Stimulated activated CD8-positive, alpha-beta memory T cell treated with anti-CD3 and anti-CD28 coated beads, Interleukin-15, amount 100 ng/mL, for 1 hour (primary cell): ENCODE measurements at places on chromosomes 16 and 17.
A peak's percentile ranks its signal among the peaks of the same experiment; 100 is the strongest.

- DNase-seq: no peak
Observed at GRCh38 chr17:35801583-35802224, 6.3 kb upstream of the MMP28 start.

GRCh38 chr16:57029161-57030160 lies 40.1 kb downstream of the NLRC5 start:
- no peak for DNase-seq

DNA sequence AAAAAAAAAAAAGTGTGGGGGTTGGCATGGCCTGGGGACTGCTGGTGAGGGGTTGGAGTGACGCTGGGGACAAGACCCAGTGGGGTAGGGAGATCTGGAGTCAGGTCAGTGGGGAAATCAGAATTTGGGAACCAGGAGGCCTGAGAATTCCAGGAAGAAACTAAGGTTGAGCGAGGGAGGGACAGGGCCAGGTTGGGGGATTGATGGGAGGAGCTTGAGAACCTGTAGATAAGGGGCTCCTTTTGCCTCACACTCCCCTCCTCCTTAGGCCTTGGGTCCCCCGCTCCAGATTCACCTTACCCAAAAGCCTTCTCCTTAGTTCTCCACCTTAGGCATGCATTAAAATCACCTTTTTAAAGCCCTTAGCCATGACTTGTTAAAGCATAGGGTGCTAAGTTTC lies 8.3 kb upstream of the PYDC1 start:
- DNase-seq: no peak

DNA sequence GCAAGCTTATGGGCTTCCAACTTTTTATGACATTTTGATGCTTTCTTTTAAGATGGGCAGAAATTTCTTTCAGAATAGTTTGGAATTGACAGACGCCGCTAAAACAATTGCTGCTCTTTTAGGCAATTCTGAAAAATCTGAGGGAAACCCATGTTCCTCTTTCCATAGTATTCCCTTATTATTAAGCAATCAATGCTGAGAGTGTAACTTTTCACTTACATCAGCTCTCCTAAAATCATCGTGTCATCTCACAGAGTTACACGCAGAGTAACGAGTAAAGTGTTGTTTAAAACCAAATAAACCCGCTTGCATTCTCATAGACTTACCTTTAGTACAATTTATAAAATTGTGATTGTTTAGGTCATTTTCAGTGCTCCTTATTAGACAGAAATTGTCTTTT lies 150.6 kb downstream of the MAF start:
- no peak for DNase-seq

GRCh38 chr16:53999841-54000240 lies 286.7 kb downstream of the IRX3 start:
- no peak for DNase-seq

DNA sequence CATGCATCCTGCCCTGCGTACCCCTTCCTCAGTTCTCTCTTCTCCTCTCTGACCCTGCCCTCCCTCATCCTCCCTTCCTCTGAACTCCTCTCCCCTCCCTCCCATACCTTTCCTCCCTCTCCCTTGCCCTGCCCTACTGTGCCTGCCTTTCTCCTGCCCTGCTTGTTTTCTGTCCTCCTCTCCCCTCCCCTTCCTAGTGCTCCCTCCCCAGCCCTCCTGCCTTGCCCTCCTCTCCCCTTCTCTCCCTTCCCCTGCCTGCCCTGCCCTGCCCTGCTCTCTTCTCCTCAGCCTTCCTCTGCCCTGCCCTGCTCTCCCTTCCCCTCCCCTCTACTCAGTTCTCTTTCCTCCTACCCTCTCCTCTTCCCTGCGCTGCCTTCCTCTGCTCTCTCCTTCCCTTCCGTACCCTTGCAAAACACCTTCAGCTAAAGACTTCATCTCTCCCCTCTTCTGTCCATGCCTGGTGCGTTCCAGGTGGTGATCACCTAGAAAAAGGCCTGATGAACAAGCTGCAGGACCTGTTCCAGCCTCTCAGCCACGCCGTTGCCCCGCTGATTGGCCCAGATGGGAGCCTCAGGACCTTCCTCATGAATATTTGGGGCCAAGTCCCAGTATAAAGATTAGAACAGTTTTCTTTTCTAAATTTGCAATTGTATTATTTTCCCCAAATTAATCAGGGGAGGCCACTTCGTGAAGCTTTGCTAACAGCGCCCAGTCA lies 290.5 kb downstream of the CPPED1 start:
- no peak for DNase-seq

DNA sequence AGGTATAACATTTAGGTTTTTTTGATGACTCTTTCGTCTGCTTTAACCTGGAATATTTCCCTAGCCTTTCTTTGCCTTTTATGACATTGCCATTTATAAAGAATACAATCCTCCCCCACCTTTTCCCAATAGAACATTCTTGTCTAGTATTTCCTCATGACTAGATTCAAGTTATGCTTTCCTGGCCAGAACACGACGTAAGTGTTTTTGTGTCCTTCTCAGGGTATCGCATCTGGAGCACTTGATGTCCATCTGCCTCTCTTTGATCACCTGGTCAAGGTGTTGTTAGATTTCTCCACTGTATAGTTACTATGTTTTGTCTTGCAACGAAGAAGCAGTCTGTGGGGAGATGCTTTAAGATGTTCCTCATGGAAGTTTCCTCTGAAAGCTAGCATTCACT lies 87.4 kb downstream of the MSI2 start:
- DNase-seq: no peak

- no peak for DNase-seq
Observed at GRCh38 chr17:50187751-50188530, 13.5 kb downstream of the COL1A1 start.

DNA sequence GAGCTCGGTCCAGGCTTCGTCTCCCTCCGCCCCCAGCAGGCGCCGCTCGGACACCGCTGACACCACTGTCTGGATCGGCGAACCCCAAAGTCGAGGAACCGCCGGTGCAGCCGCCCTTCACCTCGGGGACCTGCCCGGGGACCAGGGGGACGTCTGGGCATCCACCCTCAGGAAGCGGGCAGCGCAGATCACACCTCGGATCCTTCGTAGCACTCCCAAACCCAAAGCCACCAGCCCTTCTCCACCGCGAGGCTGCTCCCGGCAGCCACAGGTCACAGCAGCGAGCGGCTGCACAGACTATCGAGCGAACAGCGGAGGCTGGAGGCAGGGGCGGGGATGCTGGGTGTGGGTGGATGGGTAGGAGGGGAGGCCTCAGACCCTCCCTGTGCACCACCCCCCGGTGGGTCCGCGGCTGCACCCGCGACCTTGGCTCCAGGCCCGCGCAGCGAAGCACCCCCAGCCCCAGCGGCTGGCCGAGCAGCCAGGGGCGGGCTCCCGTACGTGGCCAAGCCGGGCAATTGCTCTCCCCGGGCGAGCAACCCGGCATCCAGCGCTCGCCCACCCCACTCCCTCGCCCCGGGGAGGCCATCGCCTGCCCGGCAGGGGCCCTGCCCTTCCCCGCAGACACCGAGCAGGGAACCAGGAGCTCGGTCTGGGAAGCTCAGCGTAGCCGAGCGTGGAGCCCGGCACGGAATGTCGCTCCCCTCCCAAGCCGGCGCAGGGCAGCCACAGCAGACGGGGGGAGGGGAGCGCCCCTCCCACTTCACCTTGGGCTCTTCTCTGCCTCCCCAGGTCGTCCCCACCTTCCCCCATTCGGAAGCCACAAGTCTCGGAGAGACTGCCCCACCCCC lies 1.0 kb downstream of the SDK2 start:
- DNase-seq: no peak

GRCh38 chr17:28399808-28400207 lies 6.2 kb downstream of the SLC46A1 start:
- DNase-seq: no peak

GRCh38 chr16:71961066-71962039 lies 38.8 kb downstream of the PKD1L3 start:
- peak; percentile 72 for DNase-seq

DNA sequence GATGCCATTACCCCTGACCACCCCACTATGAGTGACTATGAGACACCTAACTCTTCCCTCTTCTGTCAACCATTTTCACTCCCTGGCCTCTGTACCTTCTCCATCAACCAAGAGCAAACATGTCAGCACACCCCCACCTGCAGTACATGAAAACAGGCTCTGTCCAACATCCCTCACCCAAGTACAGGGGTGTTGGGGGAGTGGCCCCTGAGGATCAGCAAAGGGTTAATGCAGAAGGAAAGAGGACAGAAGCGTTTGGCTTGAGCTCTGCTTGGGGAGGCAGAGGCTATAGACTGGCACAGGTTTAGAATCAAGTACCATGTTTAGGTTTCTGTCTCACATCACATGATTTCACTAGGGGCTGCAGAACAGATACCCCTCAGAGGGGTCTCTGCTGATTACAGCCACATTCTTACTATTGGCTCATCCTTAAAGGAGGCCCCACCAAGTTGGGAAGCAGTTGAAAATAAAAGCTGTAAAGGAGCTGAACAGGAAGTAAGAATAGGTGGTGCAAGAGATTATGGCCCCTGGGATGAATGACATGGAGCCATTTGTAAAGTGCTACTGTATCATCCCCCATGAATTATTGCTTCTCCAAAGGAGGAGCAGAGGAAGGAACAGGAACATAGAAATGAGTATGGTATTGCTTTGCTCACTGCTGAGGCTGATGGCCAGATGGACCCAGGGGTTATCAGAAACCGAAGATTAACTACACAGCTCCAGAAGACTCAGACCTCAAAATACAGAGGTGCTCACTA lies 2.4 kb upstream of the PSMC3IP start:
- no peak for DNase-seq
